Kidney (tissue), 22 donors: ENCODE measurements at places on chromosomes 1 and 21. TPM values are rescaled to one million over a fixed set of nuclear protein-coding genes. Genes with fewer than 3 reads are reported as not detected.

DNA sequence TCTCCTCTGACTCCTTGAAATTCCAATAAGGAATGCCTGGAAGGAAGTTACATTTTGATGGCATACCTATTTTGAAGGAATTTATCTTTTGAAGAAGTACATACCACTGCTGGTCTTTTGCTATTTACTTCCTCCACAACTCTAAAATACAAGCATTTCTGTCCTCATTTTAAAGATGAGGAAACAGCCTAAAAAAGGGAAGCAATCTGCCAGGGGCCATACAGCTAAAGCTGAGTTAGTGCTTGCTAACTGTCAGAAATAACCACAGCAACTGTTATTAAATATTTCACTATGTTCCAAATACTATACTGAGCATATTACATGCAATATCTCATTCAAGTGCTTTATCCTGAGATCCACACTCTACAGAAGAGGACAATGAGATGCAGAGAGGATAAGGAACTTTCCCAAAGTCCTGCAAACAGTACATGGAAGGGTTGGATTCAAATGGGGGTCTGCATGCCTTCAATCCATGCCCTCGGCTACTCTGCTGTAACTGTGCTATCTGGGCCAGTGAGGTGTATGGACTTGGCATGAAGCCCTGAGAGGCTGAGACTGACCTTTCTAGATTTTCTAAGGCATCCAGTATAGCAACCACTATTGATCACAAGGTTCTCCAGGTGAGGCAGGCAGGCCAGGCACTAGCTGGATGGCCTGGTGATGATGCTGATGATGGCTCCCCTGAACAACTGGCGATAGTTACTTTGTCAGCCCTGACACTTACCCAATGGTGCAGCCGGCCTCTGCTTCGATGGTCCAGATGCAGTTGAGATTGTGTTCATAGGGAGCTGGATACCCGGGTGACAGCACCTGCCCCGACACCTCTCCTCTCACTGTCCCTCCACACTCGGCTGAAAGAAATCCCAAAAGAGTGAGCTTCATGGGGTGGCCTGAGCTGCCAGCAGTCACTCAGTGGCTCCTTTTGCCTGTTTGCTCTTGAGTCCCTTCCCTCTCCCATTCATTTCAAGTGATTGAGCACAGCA lies 171.4 kb upstream of the HMGB4 start:
- H3K4me3 ChIP-seq: no peak overlapping the region
- DNase-seq: no peak
- no peaks in the 10 kb centered on the region for H3K36me3 ChIP-seq
- no peaks in the 10 kb centered on the region for H3K27me3 ChIP-seq
- no peak overlapping the region for H3K27ac ChIP-seq
- no peaks in the 10 kb centered on the region for H3K4me1 ChIP-seq

DNA sequence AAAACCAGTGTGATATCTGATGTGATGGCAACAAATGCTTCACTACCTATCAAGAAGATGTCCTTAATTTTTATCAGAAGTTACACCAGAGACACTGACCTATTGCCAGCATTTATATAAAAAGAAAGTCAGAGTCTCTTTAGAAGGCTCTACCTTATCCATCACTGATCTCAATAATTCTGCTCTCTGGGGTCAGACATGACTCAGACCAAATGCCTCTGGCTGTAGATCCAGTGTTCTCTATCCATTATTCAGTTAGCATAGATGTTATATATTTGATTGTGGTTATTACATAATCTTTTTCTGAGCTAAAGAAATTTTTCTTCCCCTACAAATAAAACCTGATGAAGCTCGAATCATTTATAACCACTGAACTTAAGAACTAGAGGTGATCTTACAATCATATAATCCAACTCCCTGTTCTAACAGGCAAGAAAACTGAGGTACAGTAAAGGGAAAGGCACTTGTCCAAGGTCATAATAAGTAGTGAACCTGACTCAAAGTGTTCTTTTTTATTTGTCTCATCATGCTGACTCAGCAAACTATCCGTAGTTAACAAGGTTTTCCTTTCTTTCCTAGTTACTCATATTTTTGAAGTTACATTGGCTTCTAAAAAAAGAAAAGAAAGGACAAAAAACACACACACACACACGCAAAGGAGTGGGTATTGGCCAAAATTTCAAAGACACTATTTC lies 43.6 kb upstream of the ESRRG start:
- peaks cover 11% of the 10 kb centered on the region for H3K4me1 ChIP-seq
- no peaks in the 10 kb centered on the region for H3K27me3 ChIP-seq
- H3K4me3 ChIP-seq: no peak overlapping the region
- no peaks in the 10 kb centered on the region for H3K36me3 ChIP-seq
- DNase-seq: no peak
- H3K27ac ChIP-seq: no peak overlapping the region

- H3K27me3 ChIP-seq: no peaks in the 10 kb centered on the region
- no peaks in the 10 kb centered on the region for H3K4me1 ChIP-seq
- H3K27ac ChIP-seq: peak overlapping the region; percentile 72
- no peak overlapping the region for H3K4me3 ChIP-seq
- peaks cover 20% of the 10 kb centered on the region for H3K36me3 ChIP-seq
- no peak for DNase-seq
Observed at GRCh38 chr1:94898491-94899385, 28.2 kb downstream of the CNN3 start.

DNA sequence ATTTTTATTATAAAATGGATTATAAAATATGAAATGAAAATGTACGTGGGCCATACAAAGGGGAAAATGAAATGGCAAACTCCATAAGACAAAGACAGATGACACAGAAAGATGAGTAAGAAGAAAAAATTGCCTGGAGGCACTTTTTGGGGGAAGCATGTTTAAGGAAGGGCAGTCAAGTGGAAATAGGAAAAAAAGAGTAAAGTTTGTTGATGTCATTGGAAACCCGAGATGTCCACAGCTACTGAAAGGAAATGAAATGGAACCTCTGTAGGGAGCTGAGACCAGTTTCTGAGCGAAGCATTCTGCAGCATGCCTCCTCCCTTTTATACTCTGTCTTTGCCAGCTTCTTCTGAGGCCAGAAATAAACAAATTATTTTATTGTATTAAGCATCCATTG lies 203.4 kb upstream of the UBE2U start:
- DNase-seq: peak; percentile 29
- H3K27me3 ChIP-seq: no peaks in the 10 kb centered on the region
- no peaks in the 10 kb centered on the region for H3K36me3 ChIP-seq
- no peak overlapping the region for H3K27ac ChIP-seq

DNA sequence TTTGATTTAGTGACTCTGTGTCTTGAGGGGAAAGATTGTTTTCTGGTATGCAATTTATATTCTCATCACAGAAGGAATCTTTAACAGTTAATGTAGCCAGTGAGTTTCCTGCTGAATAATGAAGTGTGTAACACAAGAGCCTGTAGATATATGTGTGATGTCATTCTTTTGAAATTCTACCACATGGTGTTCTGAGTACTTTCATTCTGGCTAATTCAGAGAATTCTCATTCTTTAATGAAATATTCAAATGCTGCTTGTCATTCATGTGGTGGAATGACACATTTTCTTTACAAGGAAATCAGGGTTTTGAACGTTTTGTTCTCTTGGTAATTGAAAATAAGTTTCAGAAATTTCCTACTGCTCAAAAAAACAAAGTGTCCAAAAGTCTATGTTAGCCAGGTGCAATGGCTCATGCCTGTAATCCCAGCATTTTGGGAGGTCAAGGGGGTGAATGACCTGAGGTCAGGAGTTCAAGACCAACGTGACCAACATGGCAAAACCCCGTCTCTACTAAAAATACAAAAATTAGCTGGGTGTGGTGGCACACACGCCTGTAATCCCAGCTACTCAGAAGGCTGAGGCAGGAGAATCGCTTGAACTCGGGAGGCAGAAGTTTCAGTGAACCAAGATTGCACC lies 79.6 kb downstream of the MAP3K21 start:
- no peak for DNase-seq
- no peaks in the 10 kb centered on the region for H3K4me1 ChIP-seq
- no peak overlapping the region for H3K4me3 ChIP-seq
- H3K27ac ChIP-seq: no peak overlapping the region
- no peaks in the 10 kb centered on the region for H3K27me3 ChIP-seq
- no peaks in the 10 kb centered on the region for H3K36me3 ChIP-seq

DNA sequence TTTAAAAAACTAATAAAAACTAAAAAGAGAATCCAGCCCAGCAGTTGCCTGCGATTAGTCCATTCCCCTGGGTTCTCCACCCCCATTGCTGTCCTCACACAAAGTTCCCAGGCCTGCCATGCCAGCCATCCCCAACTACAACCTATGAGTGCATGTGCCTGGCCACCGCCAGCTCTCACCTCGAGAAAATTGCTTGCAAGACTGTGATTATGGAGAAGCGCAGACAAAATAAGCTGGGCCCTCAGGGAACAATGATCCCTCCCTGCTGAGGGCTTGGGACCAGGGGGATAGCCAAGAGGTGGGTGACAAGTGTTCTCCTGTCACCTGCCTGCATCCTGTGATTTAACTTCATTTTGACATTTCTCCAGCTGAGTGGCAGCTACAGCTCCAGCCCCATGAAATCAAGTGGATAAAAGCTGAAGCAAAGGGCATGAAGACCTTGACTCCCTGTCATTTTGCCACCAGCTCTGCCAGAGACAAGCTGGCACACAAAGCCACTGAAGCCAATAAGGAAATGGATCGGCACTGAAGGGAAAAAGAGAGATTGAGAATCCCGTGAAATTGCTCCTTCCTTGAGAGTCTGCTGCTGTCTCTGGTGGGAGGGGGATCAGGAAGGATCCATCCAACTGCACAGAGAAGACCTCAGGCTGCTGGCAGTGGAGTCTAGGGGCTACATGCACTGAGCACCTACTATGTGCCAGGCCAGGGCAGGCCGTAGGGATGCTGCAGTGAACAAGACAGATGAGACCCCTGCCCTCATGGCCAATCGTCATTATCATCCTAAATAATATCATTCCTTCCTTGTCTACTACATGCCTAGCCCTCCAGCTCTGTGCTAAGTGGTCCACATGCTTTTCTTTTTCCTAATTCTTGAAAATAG lies 40.7 kb downstream of the MATN1 start:
- no peak for DNase-seq
- H3K27ac ChIP-seq: no peak overlapping the region
- no peaks in the 10 kb centered on the region for H3K4me1 ChIP-seq
- peaks cover 10% of the 10 kb centered on the region for H3K27me3 ChIP-seq
- no peaks in the 10 kb centered on the region for H3K36me3 ChIP-seq

LCK gene
- total RNA-seq: 10.3 TPM

OR2G6 gene
- 0.06 TPM for total RNA-seq
